ENCODE measurements at places on chromosomes 5 and 9.

DNA sequence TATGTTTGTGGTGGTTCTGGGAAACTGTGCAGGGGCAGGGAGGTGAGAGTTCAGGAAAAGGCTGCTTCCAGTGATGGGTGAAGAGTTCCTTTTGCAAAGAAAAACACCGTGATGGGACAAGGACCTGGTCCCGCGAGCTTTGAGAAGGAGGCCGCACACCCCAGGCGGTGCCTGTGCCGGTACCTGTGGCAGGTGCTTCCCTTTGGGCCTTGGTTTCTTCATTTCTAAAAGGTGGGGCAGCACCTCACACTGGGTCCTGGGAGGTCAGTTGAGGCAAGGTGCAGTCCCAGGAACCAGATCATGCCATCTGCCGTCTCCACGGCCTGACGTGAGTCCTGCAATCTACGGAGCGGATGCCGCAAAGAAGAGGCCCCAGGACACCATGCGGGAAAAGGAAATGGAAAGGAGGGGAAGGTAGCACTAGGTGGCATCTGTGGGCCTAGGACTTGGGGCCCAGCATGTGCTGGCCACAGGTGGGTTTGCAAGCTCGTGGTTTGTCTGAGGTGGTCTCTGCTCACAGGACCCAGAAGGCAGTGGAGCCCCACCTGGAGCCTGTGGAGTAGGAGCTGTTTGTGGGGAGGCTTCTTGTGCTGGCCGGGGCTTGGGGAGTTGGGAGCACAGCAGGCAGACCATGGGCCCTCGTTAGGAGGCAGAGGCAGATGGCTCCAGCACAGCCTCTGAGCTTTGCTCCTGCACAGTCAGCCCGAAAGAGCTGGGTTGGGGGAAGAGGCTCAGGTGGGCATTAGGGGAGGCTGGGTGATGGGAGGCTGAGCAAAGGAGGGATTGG lies 131.6 kb downstream of the CACNA1B start:
- no peak for DNase-seq

GRCh38 chr5:132211787-132212186 lies 15.9 kb downstream of the P4HA2 start:
- no peak for DNase-seq

DNA sequence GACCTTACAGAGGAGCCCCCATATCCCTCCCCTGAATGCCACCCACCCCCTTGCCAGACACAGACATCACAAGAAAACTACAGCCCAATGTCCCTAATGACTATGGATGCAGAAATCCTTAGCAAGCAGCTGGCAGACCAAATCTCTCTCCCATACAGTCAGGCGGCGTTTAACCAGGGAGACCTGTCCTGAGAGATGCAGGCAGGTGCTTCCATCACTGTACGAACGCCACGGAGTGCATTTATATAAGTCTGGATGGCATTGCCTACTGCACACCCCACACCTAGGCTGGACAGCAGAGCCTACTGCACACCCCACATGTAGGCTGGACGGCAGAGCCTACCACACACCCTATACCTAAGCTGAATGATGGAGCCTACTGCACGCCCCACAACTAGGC lies 34.4 kb upstream of the SARDH start:
- DNase-seq = no peak

DNA sequence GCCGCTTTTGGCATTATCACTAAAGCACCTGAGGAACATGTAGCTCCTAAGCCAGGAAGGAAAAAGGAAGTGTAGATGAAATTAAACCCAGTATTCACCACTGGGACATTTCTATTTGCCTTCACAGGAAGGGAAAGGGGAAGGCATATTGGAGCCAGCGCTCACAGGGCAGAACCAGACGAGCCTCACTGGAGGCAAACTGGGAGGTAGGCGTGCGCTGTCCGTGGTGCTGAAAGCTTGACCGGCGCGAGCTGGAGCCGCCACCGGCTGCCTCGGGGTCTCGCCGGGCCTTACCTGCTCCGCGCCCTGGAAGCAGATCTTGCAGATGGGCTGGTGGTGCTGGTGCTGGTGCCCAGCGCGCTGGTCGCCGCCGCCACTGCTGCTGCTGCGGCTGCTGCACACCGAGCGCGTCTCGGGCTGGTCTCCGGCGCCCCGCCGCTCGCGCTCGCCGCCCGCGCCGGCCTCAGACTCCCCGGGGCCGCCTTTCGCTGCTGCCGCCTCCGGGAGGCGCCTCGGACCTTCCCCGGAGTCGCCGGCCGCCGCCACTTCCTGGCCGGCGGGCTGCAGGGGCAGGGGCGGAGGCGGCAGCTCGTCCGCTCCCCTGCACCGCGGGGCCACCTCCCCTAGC lies 732 bp downstream of the MARCHF11 start:
- DNase-seq = peak; percentile 89

DNA sequence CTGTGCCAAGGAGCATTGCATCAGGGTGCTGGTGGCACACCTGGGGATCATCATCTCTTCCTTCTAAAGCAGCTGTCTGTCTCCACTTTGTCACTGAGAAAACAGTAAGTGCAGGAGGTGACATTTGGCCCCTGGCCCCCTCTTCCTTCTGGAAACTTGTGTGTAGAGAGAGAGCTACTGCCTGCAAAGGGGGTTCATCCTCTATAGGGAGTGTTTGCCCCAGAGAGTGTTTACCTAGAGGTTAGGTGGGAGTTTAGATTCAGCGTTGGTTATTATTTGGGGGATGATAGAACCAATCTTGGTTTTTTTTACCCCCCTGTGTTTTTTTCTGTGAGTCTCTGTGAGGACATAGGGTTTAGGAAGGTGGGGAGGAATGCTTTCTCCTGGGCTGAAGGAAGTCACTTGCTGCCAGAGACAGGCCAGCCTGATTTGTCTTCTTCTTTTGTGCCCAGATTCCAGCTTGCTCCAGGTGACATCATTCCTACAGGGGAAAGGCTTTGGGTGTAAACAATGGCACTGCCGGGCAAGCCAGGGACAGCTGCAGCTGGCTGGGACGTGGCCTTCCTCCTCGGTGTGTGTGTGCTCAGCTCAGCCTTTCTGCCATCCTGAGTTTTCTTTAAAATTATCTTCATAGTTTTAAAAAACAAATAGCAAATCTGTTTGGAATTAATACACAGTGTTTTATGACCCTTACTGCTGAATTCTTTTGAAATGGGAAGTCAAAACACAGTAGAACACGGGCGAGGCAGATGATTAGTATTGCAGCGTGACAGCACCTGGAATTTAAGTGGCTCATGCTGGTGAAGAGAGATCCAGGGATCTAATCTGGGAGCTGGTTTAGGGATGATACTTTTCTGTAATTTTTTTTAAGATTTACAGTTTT lies 24.5 kb downstream of the PRRC2B start:
- no peak for DNase-seq

GRCh38 chr9:134671341-134672113 lies 29.9 kb downstream of the COL5A1 start:
- no peak for DNase-seq

DNA sequence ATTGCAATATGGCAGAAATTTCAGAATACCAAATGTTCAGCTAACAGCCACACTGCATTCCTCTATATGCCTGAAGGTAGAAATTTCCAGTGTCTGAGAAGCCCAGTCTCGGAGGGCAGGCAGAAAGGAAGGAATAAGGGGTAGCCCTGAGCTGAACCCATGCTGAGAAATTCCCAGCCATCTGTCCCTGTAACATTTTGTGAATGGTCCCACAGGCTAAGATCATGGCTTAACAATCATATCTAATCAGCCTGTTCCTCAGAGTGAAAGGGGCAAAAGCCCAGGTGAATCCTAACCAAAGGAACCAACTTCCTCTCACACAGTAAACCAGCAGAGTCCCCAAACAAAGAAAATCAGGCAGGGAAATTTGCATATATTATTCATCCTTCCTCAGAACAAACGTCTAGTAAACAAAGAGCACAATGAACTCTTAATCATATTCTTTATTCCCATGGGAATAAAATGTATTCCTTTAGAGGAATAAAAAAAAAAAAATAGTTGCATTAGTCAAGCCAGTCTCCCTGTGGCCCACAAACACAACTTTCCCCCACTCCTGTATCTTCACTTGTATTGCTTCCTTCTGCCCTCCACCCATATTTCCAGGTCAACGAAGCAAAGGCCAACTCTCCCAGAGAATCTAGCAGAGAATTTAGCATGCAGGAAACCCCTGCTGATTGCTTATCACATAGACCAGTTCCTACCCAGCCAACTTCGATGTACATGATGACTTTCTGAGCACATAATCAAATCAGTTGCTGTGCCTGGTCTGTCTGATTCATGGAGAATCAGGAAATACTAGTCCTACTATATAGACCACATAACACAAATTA lies 257.6 kb downstream of the FAM114A2 start:
- no peak for DNase-seq

DNA sequence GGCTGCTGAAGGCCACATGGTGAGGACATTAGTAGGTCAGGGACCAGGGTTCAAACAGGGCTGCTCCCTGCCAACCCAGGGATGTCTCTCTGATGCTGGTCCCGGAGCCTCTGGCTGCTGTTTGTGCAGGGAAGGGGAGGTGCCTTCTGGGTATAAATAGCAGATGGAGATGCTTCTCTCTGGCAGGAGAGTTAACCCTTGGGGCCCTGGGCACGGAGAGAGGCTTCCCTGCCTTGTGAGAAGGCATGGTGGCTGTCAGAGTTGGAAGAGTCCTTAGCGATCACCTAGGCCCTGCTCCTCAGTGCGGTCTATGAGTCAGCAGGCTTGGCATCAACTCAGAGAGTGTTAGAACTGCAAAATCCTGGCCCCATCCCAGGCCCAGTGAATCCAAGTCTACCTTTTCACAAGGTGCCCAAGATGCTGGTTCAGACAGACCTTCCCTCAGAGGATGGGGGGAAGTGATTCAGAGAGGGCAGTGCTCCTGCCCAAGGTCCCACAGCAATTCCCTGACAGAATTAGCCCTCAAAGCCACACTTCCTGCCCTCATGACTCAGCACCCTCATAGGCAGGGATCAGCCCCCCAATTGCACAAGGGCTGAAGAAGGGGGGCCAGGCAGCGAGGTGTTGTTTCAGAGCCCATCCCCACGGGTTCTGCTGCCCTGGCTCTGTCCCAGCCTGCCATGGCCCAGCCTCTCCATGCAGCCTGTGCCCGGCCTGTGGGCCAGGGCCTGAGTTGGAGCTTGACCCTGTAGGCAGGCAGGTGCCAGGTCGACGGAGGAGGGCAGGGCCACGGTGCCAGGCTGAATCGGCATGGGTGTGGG lies 25.6 kb downstream of the CAMK2A start:
- no peak for DNase-seq

GRCh38 chr5:18771097-18771610 lies 1136.9 kb downstream of the TAF11L14 start:
- no peak for DNase-seq

Measured in renal pelvis (tissue), 12 donors.